ENCODE measurements at places on chromosomes 11 and 22.

GRCh38 chr11:117411736-117412135 is 84.1 kb downstream of the CEP164 start:
- DNase-seq, result no peak

DNA sequence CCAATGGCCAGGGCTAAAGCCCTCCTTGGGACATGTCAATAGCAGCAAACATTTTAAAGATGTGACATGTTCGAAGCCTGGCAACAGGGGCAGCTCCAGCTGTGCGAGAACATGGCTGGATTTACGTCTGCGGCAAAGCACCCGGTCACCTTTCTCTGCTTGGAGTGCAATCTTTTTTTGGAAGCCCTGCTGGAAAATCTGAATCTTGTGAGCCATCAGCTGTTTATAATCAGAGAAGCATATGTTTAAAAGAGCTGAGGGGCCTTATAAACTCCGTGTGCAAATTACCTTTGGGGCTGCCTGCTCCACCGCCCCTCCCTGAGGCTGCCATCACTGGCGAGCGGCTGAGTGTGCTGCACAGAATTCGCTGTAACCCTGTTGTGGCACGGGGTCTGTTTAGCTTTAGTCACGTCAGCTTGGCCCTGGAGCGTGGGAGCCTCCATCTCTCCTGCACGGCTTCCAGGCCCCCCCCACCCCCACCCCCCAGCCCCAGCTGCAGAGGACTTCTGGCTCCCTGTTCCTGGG is 9.0 kb upstream of the KCNQ1OT1 start:
- DNase-seq, result no peak

DNA sequence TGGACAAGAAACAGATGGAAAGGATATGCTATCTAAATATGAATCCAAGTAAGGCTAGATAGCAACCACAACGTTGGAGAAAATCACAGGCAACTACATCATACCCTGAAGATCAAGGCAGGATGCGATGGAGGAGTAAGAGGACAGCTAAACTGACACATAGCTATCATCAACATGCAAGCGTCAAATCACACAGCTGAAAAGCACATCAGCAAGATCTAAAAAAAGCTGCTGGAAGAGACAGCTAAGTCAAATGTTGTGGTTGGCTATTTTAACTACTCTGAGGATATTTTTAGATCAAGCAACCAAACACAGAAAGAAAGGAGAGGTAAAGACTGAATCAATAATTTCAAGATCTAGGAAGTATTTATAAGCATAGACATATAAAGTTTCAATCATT is 466.9 kb downstream of the BRD1 start:
- DNase-seq, result no peak

GRCh38 chr11:69541001-69541285 is 59.5 kb downstream of the LINC01488 start:
- no peak for DNase-seq

- DNase-seq, result no peak
Observed at GRCh38 chr22:38942702-38943101, 14.7 kb upstream of the APOBEC3A start.

- no peak for DNase-seq
Observed at GRCh38 chr11:126025822-126026221, 36.8 kb downstream of the CDON start.

DNA sequence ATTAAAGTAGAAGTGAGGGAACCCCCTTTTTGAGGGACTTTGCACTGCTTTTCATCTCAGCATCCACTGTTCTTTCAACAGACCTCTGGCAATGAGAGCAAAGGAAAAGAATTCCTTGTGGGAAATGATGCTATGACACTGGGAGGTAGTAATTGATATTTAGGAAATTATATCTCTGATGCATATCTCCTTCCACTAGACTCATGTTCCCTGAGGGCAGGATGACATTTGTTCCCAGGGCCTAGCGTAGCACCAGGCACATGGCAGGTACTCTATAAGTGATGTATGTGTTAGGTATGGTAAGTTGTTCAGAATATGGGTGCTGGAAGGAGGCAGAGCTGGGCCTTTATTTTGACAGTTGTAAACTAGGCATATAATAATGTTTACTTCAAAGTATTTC is 142.9 kb downstream of the CCDC81 start:
- no peak for DNase-seq

DNA sequence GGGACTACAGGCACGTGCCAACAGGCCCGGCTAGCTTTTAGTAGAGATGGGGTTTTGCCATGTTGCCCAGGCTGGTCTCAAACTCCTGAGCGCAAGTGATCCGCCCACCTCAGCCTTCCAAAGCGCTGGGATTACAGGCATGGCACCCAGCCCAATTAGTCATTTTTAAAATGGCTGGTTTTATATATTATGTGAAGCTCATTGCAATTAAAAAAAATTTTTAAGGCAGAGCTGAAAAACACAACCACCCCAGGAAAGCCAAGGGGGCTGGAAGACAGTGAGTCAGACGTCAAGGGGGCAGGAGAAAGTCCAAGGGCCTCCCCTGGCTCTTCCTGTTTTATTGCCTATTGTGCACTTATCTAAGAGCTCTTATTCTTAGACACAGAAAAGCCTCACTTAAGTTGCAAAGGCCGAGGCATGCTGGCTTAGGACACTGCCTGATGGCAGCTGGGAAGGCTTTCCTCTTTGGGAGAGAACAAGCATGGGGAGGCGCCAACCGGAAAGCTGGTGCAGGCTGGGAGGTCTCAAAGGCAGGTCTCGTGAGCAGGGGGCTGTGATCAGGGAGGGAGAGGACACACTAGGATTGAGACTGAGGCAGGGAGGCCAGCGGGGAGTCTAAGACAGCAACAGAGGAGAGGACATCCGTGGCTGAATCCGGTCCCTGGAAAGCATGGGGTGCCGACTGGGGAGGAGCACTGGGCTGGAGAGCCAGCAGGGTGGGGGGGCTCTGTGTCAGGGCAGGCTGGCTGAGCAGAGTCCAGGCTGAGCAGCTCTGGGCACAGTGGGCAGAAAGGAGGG is 11.1 kb upstream of the OSM start:
- no peak for DNase-seq

GRCh38 chr11:46362156-46363030 is 15.1 kb downstream of the DGKZ start:
- no peak for DNase-seq

DNA sequence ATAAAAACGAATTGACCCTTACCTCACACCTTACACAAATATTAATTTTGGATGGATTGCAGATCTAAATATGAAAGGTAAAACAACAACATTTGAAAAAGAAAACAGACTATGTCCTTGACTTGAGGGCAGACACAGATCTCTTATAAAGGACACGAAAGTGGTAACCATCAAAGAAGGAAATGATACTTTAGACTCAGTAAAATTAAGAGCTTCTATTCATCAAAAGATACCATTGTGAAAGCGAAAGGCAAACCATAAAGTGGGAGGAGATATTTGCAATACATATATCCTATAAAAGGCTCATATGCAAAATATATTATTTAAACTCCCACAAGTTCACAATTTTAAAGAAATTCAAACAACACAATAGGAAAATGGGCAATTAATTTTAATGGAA is 5.0 kb downstream of the HEPACAM start:
- no peak for DNase-seq

- DNase-seq, result no peak
Observed at GRCh38 chr11:47394050-47394321, 14.4 kb upstream of the SLC39A13 start.

- DNase-seq, result no peak
Observed at GRCh38 chr11:68295271-68295670, 17.1 kb upstream of the LRP5 start.

DNA sequence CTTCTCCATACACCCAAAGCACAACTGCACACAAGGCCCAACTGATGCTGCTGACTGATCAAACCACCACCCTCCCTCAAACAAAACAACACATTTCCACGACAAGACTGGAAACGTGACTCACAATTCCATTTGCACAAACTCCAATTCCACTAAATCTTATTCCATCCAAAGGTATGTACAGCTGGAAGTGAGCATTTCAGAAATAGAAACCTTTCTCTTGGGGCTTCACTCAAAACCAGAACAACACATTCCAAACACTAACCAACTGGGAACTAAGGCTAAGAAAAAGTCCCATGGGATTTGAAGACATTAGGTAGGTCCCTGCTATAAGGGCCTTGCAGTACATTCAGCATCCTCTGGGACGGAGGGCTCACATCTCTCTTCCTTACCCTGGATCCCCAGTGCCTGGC is 19.6 kb downstream of the MORC2 start:
- no peak for DNase-seq

Measured in activated naive CD4-positive, alpha-beta T cell treated with anti-CD3 and anti-CD28 coated beads, Interleukin-2, amount 10 ng/mL, durations not matched to agents 7 days and 5 days (primary cell).